Brain microvascular endothelial cell (primary cell): ENCODE measurements at places on chromosomes 3 and 15.

- no peak for DNase-seq
Measured at GRCh38 chr3:139288266-139288821, 55.5 kb upstream of the MRPS22 start.

GRCh38 chr3:174332391-174332790 is 526.7 kb upstream of the NAALADL2 start:
- DNase-seq, result no peak

- DNase-seq, result peak; percentile 75
Measured at GRCh38 chr3:184636741-184637316, 75.0 kb downstream of the MAGEF1 start.

DNA sequence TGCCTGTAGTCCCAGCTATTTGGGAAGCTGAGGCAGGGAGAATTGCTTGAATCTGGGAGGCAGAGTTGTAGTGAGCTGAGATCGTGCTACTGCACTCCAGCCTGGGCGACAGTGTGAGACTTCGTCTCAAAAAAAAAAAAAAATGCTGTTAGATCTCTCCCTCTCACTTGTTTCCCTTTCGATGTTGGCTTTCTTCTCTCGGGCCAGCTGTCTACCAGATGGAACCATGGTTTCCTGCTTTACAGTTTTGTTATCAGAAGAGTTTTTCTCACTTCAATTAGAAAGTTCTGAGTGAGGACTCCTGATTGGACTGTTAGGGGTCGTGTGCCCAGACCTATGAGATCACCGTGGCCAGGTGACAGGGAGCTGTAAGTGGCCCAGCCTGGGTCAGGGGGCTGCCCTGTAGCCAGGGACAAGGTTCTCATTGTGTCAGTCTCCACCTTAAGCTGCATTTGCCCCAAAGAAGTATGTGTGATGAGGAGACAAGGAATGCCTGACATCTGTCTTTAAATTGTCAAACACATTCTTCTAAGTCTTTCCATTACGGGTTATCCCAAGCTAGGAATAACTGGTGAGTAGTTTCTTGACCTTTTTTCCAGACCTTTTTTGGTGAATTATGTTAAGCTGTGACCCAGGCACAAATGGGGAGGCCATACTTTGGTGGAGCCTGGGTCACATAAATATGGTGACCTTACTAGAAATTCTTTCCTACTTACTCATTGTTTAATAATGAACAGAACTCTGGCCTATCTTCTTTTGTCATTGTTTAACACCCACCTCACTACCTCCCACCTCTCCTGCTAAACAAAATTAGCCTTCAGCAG is 25.2 kb downstream of the SNAPC5 start:
- DNase-seq, result no peak

- DNase-seq, result no peak
Measured at GRCh38 chr3:150790629-150791028, 27.7 kb upstream of the SIAH2 start.

- no peak for DNase-seq
Measured at GRCh38 chr3:137071104-137071503, 113.3 kb downstream of the IL20RB start.

DNA sequence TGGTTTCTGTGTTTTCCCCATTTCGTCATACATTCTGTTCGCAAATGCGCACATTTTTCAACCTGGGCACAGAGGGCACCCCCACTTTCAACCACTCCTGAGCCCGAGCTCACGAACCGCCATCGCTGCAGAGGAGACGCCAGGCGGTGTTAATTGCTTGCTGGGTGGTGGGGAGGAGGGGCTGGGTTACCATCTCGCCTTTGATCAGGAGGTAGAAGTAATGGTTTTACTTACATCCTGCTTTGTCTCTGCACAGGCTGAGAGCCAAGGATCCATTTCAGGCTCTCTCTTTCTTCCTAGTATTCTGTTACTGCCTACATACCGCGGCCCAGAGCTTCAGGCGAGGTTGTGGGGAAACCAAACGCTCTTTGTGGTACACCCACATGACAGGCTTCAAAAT is 177.3 kb upstream of the WNT5A start:
- DNase-seq, result no peak

- no peak for DNase-seq
Measured at GRCh38 chr3:125375950-125376679, 990 bp upstream of the ZNF148 start.

GRCh38 chr15:68353421-68354135 is 76.0 kb downstream of the FEM1B start:
- DNase-seq, result no peak

DNA sequence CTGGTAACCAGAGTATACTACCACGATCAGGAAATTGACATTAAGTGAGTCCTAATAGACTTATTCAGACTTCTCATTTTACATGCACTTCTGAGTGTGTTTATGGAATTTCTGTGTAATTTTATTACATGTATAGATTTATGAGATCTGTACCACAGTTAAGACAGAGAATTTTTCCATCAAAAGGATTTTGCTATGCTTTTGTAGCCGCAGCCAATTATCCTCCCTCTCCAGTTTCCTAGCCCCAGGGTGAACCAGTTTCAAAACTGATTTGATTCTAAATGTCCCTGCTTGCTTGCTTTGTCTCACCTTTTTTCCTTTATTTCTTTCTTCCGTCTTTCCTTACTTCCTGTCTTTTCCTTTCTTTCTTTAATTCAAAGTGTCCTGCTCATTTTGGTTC is 661.2 kb upstream of the BCHE start:
- DNase-seq, result no peak

DNA sequence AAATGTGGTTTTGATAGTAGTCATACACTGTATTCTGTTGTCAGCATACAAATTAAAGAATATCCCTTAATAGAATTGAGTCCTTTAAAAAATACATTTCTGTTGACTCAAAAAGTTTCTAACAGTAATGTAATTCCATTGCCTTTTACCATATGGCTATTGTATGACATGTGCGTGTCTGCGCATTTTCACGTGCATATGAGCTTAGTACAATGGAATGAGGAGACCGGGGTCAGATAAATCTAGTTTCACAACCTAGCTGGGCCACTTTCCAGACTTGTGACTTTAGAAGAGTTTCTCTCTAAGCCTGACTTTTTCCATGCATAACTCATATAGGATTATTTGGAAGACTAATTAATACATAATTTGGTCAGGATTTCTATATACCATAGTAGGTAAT is 38.7 kb downstream of the ZBTB38 start:
- peak; percentile 97 for DNase-seq

GRCh38 chr3:37993067-37993455 is 2.5 kb downstream of the VILL start:
- DNase-seq, result no peak

GRCh38 chr15:74019734-74020133 is 25.2 kb downstream of the PML start:
- DNase-seq, result no peak

- peak; percentile 5 for DNase-seq
Measured at GRCh38 chr15:74817370-74817737, 4.7 kb downstream of the LMAN1L start.

DNA sequence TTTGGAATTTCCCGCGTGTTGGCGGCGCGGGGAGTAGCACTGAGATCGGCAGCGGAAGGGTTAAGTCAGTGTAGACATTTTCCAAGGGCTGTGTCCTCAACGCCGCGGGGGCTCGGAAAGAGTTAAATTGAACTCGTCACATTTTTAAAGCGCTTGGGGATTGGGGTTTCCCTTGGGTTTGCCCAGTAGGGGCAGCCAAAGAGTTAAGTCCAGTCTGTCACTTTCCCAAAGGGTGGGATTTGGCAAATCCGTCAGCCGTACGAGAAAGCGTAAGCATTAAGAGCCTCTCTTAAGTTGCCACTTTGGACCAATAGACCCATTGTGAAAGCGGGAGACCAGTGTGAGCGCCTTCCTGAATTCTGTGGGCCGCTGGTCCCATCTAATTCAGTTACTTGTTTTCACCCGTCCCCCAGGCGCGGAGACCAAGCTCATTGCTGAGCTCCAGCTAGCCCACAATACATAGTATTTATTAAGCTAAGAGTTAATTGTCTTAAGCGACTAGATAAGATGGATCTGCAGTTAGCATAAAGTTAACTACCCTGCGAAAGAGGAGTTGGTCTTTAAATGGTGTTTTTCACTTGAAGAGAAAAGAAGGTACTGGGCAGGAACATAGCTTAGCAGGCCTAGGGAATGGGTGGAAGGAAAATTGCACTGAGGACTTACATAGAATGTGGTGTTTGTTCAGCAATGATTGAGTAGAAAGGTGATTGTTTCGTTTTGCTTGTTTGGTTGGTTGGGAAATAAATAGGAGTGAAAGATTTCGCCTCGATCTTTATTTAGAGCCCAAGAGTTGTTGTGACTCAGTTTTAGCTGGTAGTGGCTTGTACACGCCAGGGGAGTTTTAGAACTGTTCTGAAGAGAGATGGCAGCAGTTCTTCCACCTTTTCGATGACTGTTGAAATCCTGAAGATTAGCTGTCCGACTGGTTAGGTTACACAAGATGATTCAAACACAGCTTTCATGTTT is 932 bp downstream of the ARL8B start:
- peak; percentile 47 for DNase-seq

GRCh38 chr3:194102436-194102835 is 33.5 kb upstream of the HES1 start:
- no peak for DNase-seq

GRCh38 chr3:42166662-42167300 is 75.6 kb downstream of the TRAK1 start:
- no peak for DNase-seq

GRCh38 chr3:161560008-161560637 is 63.5 kb downstream of the OTOL1 start:
- DNase-seq, result peak; percentile 52

DNA sequence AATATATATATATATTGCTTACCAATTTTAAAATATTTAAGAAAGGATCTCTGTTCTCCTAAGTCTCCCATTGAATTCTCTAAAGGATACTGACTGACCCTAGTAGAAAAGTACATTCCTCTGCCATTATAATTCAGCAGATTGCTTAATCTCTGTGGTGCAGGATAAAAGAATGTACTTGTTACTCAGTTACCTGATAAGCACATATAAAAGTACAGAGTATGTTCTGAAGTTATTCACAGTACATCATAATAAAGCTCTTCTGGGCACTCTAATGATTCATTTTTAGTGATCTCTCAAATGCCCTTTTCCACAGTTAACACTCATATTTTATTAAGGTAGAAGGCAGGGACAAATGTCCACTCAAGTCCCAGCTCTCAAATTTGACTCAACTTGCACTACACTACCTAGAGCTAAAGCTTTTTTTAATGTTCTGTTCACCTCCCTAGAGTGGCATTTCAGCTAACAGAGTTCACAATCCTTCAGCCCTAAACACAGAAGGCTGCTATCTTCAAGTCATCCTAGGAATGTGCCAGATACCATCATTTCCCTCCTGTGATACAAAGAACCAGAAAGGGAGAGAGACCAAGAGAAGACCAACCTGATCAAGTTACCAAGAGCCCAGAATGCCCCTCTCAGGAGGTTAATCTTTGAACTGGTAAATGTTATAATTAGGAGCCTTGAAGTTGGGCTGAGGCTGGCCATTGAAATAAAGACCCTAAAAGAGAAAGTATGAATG is 53.3 kb downstream of the MEIS2 start:
- peak; percentile 29 for DNase-seq

- no peak for DNase-seq
Measured at GRCh38 chr15:82750831-82751180, 41.1 kb upstream of the AP3B2 start.

- DNase-seq, result no peak
Measured at GRCh38 chr3:179000144-179000543, 71.5 kb downstream of the ZMAT3 start.

GRCh38 chr15:46117071-46117470 is 482.2 kb downstream of the SQOR start:
- DNase-seq, result no peak

DNA sequence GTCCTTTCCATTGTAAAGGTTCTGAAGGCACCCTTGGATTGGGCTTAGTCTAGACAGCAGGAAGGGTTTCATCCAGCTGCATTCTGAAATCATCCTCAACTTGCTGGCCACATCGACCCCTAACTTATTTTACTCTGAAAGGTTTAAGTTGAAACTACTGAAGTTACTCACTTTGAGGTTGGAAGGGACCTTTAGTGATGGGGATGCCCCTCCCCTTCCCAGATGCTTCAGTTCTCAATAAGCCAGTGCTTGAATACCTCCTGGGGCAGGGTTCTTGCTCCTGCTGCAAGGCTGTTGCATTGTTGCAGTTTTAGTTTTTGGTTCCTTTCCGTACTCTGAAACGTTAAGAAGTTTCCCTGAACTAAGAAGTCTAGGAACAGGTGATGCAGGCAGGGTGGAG is 26.4 kb downstream of the FGD5 start:
- no peak for DNase-seq

DNA sequence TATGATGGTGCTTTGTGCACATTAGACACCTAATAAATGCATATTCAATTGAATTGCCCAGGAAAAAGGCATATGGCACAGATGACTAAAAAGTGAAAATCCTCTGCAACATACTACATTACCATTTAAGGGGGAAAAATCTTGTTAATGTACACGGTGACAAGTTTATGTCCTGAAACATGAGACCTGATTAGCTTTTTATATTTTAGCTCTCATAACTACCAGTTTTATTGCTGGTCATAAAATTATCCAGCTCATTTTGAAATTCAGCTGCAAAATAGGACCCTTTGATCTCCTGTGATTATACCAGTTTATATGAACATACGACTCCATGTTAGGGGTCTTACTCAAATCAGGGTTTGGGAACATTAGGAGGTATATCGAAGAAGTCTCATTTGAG is 684.6 kb upstream of the CCDC54 start:
- no peak for DNase-seq
